ENCODE measurements at places on chromosomes 4 and X.

- DNase-seq: peak; percentile 43
Measured at GRCh38 chr4:16029262-16029661, 54.6 kb downstream of the PROM1 start.

DNA sequence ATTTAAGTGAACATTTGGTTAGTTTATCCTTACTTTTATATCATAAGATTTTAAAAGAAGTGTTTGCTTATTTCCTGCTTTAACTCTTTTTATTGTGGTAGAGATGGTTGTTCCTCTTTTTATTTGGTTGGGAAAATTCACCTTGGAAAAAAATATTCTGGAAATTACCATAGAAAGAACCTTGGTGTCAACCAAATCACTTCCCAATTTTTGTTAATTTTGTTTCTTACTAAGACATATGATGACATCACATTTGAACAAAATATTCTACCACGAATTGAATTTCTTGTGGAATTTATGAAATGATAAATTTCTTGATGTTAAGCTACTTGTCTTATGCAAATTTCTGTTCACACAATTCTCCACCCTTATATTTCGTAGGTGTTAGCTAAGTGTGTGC, 33.7 kb downstream of the LAMTOR3 start:
- no peak for DNase-seq

- DNase-seq: no peak
Measured at GRCh38 chr4:1177274-1178141, 5.1 kb upstream of the SPON2 start.

DNA sequence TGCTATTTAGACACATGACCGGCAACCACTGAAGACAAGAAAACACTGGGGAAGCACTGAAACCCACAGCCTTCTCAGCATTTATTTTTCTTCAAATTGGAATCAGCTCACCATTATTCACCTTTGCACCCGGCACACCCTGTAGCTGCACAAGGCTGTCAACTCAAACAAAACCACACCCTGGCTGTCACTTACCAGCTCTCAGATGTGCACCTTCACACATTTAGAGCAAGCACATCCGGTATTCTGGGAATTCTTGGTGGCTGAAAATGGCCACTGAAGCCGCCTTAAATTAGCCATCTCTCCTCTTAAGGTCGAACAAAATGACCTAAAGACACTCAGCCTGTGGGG, 5.9 kb downstream of the ZFYVE28 start:
- no peak for DNase-seq

DNA sequence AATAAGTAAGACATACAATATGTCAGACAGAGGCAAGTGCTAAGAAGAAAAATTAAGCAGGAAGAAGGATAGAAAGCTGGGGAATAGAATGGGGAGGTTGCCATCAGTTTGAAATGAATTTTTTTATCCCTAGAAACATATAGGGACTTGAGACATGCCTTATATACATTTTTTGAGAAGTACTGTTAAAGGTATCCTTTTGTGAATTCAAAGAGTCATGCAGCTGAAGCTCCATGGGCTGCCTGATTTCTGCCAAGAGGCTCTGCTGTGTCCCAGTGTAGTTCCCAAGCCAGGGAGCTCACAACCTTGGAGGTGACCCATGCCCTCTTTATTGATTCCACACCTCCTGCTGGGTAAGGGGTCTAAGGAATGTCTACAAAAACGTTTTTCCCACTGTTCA, 564.6 kb upstream of the DIPK2B start:
- no peak for DNase-seq

GRCh38 chr4:32043248-32043633, 1323.1 kb downstream of the PCDH7 start:
- DNase-seq: no peak

GRCh38 chr4:153506341-153507309, 40.5 kb downstream of the TMEM131L start:
- DNase-seq: no peak

DNA sequence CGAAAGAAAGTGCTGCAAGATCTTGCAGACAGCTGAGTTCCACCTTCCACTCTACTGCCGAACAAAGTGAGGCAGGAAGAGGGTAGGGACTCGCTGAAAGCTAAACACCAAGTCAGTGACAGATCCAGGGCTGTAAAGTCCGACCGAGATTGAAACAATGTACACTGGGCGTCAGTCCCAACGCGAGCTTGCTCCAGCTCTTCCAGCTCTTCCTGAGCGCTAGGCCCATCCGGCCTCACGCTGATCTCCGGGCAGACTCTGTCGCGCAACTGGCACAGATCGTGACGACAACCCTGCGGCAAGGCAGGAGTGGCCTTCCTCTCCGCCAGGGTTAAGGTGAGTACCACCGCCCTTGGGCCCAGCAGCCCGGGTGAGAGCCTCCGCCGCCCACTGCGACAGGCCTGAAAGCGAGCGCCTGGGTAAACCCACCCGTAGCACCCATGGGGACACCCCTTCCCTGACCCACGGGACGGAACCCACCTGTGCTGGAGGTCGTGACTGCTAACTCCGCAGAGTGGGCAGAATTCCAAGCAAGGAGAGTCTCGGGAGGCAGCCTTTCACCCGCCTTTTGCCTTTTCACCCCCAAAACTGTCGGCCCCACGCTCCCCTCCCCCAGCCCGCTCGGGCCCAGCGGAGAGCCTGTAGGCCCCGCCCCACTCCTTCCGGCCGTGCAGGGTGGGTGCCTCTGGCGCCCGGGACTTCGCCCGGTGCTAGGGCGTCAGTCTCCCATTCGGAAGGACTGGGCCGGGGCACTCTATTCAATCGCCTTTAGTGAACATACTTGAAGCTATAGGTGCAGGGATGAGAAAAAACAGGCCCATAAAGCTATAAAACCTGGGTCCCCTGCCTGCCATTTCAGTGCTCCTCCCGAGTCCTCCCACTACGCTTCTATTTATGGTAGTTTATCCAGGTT, at the start of gene TMLHE:
Gene TMLHE, minus strand, starts transcription at position 641 of the 913 bp plus-strand sequence. CDS start 67,676 bp downstream, outside the sequence.
- peak; percentile 18 for DNase-seq

DNA sequence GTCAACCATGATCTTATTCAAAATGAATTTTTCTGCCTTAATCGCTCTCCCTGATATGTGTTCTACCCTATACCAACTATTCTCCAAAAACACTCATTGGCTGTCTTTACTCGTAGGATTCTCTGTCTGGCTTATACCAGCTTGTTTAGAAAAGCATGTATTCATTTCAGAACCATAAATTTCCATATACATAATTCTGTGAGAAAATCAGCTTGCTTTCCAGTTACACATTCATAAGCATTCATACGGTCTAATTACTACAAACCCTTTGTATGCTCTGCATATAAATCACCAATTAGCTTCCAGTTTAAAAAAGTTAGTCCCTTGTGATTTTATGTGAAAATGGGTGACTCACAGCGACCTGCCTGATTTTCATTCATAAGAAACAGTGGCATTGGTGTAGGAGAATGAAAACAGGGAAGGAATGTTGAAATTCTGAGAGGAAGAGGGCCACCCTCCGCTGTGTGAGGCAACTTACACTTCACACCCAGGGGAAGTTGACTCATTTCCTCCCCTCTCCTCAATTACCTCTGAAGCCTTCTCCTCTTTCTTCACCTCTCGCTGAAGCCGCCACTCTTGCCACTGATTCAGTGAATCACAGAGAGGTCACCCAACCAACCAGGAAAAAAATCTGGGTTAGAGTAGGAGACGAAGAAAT, 63.3 kb downstream of the MEPE start:
- peak; percentile 83 for DNase-seq

GRCh38 chrX:54180403-54180802, 2.7 kb downstream of the FAM120C start:
- DNase-seq: peak; percentile 15

DNA sequence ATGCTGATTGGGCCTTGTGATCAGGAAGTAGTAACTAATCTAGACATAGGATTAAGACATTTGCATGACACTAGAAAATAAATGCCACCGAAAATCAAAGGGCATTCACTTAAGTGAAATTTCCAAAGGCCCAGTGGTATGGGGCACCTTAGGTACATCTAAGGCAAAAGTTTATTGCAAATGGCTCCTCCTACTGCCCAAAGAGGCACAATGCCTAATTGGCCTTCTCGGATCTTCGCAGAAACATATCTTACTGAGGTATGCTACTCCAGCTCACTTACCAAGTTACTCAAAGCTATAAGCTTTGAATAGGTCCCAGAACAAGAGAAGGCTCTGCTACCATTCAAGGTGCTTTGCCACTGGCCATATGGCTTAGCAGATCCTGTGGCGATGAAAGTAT, 174.8 kb upstream of the CXCL13 start:
- DNase-seq: no peak

DNA sequence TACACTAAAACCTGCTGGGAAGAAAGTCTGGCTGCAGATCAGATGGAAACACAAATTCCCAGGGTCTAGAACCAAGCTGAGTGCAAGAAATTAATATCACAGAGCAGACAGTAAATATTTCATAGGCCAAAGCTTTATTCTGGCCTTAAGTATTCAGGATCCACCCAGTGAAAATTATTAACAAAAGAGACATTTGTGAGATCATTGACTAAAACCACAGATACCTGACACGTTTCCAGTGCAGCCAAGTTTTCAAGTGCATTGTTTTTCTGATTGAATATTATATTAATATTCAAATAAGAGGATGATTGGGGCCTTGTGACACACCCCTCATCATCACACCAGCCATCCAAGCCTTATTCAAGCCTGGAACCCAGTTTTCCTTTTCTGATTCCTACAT, 10.3 kb downstream of the ELOVL6 start:
- DNase-seq: no peak

- DNase-seq: no peak
Measured at GRCh38 chrX:17697191-17697590, 40.1 kb upstream of the SCML1 start.

DNA sequence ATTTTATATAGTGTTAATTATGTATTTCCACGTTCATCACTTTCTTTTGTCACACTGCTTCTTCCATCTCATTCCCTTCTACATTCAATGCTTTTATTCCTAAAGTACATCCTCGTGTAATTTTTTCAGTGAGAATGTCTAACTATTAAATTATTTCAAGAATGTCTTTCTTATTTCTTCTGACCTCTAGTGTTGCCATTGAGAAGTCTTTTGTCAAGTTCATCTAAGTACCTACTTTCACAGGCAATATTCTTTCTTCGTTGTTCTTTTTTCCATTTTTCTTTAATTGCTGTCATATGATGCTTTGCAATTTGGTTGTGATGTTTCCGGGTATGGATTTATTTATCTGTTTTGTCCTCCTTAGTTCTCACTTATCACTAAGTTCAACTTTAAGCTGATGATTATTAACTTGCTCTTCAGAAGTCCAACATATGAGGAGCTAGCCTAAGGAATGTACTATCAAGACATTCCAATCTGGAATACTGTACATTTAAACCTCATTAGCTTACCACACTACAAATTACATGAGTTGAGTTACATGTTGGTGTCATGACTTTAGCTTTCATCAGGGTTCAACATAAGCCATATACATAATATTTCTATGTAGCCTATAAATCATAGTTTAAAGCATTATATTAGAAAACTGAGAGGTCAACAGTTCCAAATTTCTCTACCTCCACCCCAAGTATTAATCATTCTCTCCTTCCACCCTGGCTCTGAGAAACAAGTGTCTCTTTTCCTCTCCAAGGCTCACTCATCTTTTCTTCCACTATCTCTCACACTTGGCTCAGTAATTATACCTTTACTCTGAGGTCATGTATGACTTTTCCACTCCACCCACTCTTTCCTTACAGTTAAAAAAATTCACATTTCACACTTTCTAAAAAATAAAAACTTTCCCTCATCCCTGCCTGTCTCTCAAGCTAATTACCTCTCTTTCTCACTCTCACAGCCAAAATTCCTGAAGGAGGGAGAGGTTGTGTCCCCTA, 81.5 kb downstream of the COX18 start:
- no peak for DNase-seq

DNA sequence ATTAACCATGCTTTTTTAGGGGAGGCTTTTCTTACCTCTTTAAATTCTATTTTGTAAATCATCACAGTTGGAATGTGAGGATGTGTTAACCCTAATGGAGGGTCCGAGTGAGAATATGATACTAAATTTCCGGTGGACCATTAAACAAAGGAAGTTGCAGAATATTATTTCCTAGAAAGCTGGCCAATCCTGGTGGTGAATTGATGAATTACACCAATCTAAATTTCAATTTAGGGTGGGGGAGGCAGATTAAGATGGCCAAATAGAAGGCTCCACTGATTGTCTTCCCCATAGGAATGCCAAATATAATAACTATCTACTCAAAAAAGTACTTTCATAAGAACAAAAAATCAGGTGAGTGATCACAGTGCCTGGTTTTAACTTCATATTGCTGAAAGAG, 1045.6 kb downstream of the GLUD2 start:
- no peak for DNase-seq

GRCh38 chr4:833156-833555, 7.2 kb upstream of the CPLX1 start:
- DNase-seq: no peak

DNA sequence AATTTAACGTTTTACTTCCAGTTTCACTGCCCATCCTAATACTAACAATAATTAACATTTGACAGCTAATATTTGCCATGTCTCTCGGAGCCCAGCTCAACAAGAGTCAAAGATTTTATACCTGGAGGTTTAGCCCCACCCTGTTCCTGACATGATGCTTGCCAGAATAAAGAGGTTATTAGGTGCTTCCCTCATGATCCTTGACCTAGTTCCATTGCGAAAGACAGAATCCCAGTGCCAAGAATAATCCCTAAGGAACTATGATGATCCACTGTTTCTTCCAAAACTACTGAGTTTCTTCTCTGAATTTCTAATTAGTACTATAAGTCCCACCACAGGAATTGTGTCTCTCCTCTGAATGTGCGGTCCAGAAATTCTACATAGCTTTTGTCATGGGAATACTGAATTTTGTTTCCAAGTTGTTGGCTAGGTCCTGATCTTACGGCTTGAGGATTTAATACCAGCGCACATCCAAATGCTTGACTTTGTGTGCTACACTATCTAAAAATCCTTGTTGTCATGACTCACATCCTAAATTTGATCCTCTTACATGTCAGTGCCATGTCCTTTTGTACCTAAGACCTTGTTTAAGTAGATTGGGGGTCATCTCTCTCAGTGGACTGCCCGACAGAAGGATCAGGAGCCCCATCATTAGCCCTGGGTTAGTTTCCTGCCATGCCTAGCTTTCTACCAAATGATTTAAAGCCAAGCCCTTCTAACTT, 23.1 kb downstream of the ANTXR2 start:
- no peak for DNase-seq

DNA sequence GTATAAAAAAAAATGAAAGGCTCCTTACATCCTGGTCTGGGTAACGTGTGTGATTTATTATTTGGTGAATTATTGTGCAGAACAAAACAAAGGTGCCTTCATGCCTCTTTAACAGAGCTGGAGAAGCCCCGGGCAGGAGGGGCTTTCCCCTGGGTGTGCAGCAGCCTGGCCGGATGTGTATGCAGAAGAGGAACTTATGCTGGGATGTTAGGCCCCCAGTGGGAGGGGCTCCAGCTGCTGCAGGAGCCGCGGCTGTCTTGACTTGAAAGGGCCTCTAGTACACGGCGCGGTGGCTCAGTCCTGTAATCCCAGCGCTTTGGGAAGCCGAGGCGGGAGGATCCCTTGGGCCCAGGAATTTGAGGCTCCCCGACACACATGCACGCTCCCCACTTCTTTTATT, 16.0 kb downstream of the CCNQ start:
- DNase-seq: no peak

GRCh38 chr4:186190581-186191199, 677 bp upstream of the CYP4V2 start:
- no peak for DNase-seq
